Kasumi-1 (cell line): ENCODE measurements at places on chromosomes 1 and 21.

DNA sequence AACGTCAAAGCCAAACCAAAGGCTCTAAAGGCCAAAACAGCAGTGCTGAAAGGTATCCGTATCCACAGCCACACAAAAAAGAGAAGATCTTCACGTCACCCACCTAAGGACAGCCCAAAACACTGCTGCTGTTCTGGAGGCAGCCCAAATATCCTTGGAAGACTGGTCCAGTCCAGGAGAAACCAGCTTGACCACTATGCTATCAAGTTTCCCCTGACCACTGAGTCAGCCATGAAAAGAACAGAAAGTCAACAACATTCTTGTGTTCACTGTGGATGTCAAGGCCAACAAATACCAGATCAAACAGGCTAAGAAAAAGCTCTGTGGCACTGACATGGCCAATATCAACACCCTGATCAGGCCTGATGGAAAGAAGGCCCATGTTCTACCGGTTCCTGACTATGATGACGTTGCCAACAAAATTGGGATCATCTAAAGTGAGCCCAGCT lies 32.1 kb downstream of the ARID4B start:
- no peak for DNase-seq

- no peak for DNase-seq
Observed at GRCh38 chr1:9732123-9732971, 80.8 kb downstream of the PIK3CD start.

DNA sequence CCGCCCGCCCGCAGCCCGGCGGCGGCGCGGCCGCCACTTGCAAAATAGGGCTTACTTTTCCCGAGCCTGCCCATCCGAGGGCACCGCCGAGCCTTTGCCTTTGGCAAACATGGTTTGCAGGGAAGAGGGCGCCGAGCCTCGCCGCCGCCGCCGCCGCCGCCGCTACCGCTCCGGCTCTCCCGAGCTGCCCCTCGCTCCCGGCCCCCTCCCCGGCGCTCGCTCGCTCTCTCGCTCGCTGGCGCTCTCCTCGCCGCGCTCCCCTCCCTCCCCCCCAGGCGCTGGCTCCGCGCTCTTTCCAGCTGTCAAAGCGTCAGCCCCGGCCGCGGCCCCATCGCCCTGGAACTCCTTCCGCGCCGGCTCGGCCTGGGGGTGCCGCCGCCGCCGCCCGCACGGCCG lies 298 bp downstream of the SSBP3 start:
- DNase-seq: no peak

GRCh38 chr21:45138199-45139002 lies 64.0 kb downstream of the ADARB1 start:
- DNase-seq: peak; percentile 78

GRCh38 chr1:213998785-213999184 lies 11.0 kb downstream of the PROX1 start:
- DNase-seq: no peak

GRCh38 chr1:23924601-23925000 lies 11.4 kb upstream of the CNR2 start:
- no peak for DNase-seq

DNA sequence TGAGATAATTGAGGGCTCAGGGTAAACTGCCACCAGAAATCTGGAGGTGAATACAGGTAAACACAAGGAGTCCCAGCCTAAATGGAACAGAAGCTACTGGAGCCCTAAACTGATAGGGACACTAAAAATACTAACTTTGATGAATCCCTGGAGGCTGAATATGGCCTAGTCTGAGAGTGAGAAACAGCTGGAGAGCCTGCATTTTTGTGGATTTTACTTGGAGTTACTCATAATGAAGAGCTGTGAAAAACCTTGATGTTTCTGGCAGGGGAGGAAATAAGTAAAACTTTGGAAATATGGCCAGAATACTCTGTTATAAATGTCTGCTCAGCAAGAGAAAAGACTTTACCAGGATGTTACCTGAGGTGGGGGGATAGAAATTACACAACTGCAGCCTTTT lies 164.4 kb downstream of the LIPI start:
- no peak for DNase-seq

DNA sequence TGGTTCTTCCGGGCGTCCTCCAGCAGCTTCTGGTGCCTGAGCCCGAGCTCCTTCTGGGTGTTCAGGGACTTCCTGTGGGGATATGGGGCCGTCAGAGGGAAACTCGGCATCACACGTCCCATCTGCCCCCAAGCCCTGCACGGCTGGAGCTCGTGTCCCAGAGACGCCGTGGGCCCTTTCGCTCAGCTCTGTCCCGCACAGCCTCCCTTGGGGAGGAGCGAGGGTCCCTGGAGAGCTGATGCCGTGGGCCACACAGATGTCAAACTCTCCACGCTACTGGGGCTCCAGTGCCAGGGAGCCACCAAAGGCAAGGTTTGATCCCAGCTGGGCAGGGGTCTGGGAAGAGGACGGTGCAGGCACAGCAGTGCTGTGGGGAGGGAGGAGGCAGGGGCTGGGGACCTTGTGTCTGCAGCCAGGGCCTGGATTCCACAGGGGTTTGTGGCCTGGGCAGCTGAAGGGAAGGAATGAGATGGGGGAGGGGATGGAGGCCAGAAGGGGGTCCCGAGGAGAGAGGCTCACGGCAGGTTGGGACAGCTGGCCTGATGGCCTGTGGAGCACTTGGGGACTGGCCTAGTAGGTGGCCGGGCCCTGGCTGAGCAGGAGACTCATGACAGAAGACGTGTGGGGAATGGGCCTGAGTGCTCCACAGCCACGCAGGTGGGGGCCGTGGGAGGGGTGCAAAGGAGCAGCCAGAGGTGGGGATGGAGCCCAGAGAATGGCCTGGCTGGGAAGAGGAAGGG lies 30.4 kb downstream of the CFAP74 start:
- no peak for DNase-seq

- DNase-seq: no peak
Observed at GRCh38 chr1:174407665-174408064, 40.1 kb upstream of the GPR52 start.

DNA sequence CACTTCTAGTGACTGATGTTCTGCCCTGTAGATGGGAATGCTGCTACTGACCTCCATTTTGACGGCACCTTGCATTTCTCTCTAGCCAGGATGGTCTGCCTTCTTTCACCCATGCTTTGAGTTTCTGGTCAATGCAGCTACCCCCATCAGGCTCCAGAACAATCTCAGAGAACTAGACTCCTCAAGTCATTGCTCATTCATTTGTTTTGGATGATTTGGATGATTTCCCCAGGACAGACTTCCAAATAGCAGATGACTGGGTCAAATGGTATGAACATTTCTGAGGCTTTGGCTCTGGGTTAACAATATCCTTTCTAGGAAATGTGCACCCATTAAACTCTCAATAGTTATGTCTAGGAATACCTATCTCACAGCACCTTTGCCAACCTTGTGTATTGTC lies 63.9 kb downstream of the CSMD2 start:
- no peak for DNase-seq

DNA sequence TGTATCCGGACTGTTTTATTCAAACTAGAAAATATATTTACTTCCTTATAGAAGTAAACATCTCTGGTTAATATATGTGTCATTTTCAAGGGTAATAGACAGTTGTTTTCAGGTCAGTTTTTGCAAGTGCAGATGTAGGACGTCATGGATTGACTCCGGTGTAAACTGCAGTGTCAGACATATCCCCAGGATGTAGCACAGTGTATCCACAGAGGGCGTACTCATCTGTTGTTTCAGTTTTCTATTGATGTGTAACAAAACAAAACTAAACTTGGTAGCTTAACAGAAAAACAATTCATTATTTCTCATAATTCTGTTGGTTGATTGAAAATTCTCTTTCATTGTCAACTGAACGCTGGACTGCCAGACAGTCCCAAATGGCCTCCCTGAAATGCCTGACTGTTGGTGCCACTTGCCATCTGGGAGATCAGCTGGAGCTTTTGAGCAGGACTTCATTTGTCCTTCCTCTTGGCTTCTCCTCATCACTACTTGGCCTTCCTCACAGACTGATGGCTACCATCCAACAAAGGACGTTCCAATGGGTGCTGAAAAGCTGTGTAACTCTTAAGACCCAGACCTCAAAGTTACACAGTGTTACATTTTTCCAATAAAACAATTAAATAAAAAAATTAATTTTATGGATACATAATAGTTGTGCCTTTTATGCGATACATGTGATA lies 181.6 kb downstream of the NCAM2 start:
- DNase-seq: no peak

DNA sequence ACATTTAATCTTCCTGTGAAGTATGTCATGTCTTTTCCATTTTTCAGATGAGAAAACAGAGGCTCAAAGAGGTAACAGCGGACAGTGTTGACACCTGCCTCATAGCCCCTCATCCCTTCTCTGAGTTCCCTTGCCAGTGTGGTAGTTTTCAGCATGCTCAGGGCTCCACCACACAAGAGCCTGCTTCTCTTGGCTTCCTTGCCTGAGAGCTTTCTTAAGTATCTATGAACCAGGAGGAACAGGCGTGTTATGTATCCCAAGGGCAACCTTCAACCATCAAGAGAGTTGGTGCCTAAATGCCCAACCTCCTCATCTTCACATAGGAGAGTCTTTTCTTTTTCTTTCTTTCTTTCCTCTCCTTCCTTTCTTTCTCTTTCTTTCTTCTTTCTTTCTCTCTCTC lies 5.9 kb upstream of the PAFAH2 start:
- no peak for DNase-seq

GRCh38 chr21:33916200-33916567 lies 580 bp upstream of the ATP5PO start:
- no peak for DNase-seq

GRCh38 chr1:170166518-170167180 lies 20.9 kb downstream of the NTMT2 start:
- DNase-seq: no peak

DNA sequence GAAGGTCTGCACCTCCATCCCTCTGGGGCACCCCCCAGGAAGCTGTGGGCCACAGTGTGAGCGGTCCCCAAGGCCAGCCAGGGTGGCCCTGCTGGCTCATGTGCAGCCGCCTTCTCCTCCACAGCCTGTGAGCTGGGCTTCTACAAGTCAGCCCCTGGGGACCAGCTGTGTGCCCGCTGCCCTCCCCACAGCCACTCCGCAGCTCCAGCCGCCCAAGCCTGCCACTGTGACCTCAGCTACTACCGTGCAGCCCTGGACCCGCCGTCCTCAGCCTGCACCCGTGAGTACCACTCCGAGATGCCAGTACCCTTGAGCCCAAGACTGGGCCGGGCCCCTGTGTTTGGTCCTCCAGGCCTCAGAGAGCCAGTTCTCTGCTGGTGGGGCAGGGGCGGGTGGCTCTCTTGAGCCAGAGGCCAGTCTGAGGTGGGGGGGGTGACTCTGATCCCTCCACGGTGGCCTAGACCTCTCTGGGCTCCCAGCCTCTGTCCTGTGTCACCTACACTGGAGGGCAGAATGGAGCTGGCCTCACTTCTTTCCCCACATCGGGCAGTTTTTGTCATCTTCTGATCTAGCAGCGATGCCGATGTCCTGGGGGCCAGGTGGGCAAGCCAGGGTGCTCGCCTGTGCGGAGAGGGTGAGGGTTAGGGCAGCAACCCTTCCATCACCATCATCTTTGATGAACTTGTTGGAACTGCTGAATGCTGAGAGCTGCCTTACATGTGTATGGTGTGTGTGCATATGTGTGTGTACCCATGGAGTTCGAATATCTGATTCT lies 23.3 kb downstream of the EPHA8 start:
- DNase-seq: no peak

DNA sequence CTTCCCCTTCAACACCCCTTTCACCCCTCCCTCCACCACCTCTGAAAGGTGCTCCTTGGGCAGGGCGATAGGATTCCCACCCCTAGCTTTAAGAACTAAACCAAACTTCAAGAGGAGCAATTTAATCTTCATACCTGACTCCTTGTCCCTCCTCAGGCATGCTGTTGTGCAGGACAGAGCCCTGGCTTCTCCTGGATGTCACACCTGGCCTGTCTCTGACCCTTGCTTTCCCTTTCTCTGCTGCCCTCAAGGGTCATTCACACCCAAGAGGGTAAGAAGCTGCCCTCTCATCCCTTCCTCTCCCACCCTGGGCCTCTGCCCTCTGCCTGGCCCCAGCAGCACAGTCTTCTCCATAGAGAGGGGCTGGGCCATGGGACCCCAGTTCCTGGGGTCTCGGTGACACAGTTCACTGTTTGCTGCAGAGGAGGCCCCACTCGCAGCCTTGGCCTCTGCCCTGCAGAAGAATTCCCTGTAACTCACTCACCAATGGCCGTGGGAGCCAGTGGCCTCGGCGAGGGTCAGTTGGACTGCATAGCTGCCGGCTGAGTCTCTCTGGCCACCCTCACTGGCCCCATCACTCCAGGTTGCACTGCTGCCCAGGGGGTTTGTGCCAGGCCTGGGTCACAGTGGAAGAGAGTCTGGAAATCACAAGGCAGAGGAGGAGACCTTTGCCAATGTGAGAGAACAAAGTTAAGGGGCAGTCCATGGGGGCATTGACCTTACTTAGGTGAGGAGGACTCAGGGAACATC lies 28.4 kb upstream of the LHX4 start:
- DNase-seq: no peak

DNA sequence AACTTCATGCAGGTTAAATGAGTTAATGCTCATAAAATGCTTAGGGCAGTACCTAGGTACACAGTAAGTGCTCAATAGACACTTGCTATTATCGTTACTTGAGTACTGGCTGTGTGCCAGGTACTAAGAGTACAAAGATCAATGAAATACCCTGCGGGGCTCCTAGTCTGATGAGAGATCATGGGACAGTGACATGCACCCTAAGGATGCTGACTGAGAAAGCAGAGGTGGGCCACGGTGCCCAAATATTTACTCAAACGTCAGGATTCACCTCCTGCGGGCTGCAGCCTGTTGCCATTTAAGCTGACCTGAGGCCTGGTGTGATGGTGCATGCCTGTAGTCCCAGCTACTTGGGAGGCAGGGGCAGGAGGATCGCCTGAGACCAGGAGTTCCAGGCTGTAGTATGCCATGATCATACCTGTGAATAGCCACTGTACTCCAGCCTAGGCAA lies 19.8 kb upstream of the LUZP1 start:
- no peak for DNase-seq

DNA sequence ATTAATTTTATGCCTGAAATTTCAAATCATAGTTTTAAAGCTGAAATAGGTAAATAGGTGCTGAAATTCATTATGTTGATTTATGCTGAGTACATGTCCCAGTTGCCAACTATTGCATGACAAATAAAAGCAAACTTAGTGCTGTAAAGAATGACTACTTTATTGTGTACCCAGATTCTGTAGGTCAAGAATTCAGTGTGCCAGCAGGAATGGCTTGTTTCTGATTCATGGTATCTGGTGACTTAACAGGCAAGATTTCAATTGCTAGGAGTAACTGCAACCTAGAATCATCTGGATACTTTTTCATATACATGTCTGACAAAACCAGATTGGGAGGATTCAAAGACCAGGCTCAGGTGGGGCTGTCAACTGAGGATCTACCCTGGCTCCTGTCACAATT lies 678.4 kb upstream of the ADAMTS5 start:
- DNase-seq: no peak

- DNase-seq: no peak
Observed at GRCh38 chr1:204192046-204192445, 4.2 kb downstream of the KISS1 start.

GRCh38 chr1:11483581-11484320 lies 4.8 kb downstream of the DISP3 start:
- no peak for DNase-seq

GRCh38 chr1:10530281-10530740 lies 55.6 kb downstream of the PEX14 start:
- no peak for DNase-seq
